Dermis blood vessel endothelial cell (primary cell): ENCODE measurements at places on chromosomes 6 and 20. TPM values are rescaled to one million over a fixed set of nuclear protein-coding genes. Genes with fewer than 3 reads are reported as not detected.

CLIC5 gene
- under 0.01 and 0.09 TPM in 2 replicates for total RNA-seq

RTEL1 gene
- total RNA-seq: 13.4 and 17.9 TPM in 2 replicates

ATRN gene
- 42.9 and 58.4 TPM in 2 replicates for total RNA-seq

PI16 gene
- not detected in 2 replicates for total RNA-seq
